ENCODE measurements at places on chromosomes 11 and 22.

DNA sequence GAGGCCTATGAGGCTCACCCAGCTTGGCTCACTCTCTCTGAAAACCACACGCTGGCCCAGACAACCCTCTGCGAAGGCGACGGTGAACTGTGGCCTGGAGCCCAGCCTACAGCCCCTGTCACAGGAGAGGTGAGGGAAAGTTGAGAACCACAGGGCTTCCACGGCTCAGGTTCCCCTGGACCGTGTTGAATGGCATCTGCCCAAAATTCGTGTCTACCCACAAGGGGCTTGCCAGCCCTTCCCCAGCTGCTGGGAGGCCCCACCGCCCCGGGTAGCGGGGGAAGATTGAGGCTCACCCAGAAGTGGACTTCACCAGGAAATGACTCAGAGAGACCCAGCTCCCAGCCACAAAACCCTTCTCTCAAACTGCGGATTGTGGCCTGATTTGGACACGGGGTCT lies 197.1 kb downstream of the CTTN start:
- DNase-seq, result no peak
- peaks cover 2% of the 10 kb centered on the region for H3K4me1 ChIP-seq
- H3K36me3 ChIP-seq, result no peaks in the 10 kb centered on the region
- no peak overlapping the region for H3K27ac ChIP-seq
- H3K27me3 ChIP-seq, result no peaks in the 10 kb centered on the region

- no peak overlapping the region for H3K4me3 ChIP-seq
- H3K4me1 ChIP-seq, result no peaks in the 10 kb centered on the region
- H3K27me3 ChIP-seq, result no peaks in the 10 kb centered on the region
- no peaks in the 10 kb centered on the region for H3K36me3 ChIP-seq
- peak; percentile 22 for DNase-seq
Observed at GRCh38 chr11:116224154-116224888, 548.5 kb downstream of the BUD13 start.

DNA sequence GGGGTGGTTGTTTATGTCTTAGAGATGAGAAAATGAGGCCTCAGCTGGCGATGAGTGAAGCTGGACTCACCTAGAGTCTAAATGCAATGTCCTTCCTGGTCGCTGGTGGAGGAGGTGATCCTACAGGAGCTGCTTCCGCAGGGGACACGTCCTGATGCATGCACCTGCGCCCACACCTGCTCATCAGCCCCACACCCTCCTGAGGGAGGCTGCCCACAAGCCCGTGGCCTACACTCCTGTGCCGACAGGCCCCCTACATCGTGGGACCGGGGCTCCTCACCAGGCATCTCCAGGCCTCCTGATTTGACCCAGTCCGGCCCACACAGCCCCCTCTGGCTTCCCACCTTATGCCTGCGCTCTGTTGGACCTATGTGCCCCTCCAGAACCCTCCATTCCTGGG lies 857.2 kb downstream of the TBC1D22A start:
- no peak for DNase-seq
- H3K4me1 ChIP-seq, result no peaks in the 10 kb centered on the region
- H3K27ac ChIP-seq, result no peak overlapping the region
- H3K4me3 ChIP-seq, result no peak overlapping the region

GRCh38 chr11:39288011-39288410 lies 2171.4 kb downstream of the LRRC4C start:
- no peak for DNase-seq
- no peaks in the 10 kb centered on the region for H3K36me3 ChIP-seq
- no peaks in the 10 kb centered on the region for H3K4me1 ChIP-seq
- H3K27ac ChIP-seq, result no peak overlapping the region

DNA sequence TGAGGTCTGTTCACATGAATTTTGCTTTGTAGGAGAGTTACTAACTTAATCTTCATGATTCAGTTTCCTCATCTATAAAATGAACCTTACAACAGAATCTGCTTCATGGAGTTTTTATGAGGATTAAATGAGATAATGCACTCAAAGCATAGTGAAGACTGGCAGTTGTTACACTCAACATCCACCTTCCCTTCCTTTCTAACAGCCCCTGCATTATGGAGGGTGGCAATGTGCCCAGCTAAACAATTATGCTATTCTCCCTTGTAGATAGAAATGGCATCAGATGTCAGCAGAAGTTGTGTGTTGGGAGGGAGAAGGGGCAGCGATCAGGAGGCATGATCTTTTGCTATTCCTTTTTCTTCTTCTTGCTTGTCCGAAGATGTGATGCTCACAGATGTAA lies 6.5 kb downstream of the POU2AF1 start:
- H3K27me3 ChIP-seq, result no peaks in the 10 kb centered on the region
- DNase-seq, result no peak
- no peaks in the 10 kb centered on the region for H3K36me3 ChIP-seq
- H3K27ac ChIP-seq, result no peak overlapping the region
- peaks cover 6% of the 10 kb centered on the region for H3K4me1 ChIP-seq

GRCh38 chr11:74703211-74703610 lies 28.0 kb downstream of the CHRDL2 start:
- no peak overlapping the region for H3K27ac ChIP-seq
- H3K4me3 ChIP-seq, result no peak overlapping the region
- no peaks in the 10 kb centered on the region for H3K4me1 ChIP-seq

GRCh38 chr11:4436411-4436810 lies 12.7 kb upstream of the OR52K2 start:
- no peaks in the 10 kb centered on the region for H3K27me3 ChIP-seq
- no peak overlapping the region for H3K4me3 ChIP-seq
- no peak for DNase-seq
- no peaks in the 10 kb centered on the region for H3K4me1 ChIP-seq

DNA sequence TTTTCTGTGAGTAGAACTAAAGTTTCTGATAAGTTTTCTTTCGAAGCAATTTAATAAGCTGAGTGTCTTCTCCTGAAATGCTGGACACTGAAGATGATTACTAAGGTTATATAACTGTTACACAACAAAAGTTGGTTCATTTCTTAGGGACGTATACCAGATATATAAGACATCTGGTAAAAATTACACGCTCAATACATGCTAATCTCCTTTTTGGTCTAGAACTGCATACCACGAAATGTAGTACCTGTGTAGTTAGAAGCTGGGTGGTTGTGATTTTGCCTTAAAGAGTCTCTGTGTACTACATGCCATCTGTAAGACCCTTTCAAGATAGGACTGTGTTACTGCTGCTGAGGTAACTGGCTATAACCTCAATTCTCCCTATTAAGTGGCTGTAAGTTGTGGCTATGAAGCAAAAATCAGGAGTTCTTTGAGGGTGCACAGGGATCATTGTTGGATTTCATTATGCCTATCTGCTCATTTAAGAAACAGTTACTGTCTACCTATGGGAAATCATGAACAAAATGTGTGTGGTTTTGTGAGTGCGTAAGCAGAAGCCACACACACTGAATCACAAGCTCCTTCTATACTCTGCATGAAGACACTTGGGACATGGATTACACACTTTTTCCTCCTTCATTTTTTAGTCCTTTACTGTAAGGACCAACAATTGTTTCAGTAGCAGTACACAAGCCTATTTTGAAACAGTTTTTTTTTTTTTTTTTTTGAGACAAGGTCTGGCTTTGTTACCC lies 195.9 kb downstream of the SWAP70 start:
- H3K36me3 ChIP-seq, result peaks cover 4% of the 10 kb centered on the region
- no peak overlapping the region for H3K27ac ChIP-seq
- DNase-seq, result no peak
- no peaks in the 10 kb centered on the region for H3K27me3 ChIP-seq

DNA sequence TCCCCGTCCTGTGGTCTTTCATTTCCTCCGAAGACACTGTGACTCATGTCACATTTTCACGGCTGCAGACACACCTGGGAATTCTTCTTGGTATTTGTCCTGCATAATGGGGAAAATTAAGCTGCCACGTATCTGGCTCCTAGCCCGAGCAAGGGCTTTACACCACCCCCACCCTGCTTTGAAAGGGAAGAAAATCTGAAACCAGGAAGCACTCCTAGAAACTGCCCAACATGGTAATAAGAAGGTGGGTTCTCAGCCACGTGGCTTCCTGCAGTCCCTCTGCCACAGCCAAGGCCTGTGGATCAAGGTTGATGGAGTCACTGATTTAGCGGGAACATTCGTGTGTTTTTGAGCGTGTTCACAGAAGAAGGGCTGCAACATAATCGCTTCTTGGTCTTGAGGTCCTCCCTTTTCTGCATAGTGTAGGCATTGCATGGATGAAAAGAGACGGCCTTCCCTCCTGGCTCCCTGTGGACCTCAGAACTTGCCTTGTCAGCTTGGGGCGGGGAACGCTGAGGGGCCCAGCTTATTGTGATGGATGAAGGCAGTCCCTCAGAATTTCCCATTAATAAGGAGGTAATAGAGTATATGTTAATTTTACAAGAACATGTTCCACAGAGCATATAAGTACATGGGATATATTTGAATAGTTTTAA lies 292.0 kb downstream of the NTM start:
- no peaks in the 10 kb centered on the region for H3K27me3 ChIP-seq
- peaks cover 21% of the 10 kb centered on the region for H3K4me1 ChIP-seq
- H3K36me3 ChIP-seq, result no peaks in the 10 kb centered on the region
- no peak overlapping the region for H3K4me3 ChIP-seq
- H3K27ac ChIP-seq, result no peak overlapping the region

DNA sequence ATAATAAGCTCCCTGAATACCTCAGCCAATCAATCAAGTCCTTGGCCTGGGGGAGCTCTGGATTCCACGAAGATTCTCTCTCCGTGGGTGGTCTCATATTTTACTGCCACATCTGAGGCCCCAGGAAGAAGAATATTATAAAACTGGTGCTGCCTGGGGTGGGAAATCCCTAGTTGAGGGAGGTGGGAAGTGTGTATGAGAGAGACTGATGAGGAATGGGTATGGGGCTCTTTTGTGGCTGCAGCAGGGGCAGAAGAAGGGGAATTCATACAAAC lies 71.5 kb downstream of the SYN3 start:
- H3K27ac ChIP-seq, result no peak overlapping the region
- no peaks in the 10 kb centered on the region for H3K36me3 ChIP-seq
- no peak overlapping the region for H3K4me3 ChIP-seq
- no peaks in the 10 kb centered on the region for H3K27me3 ChIP-seq

GRCh38 chr11:35376613-35377012 lies 42.7 kb downstream of the SLC1A2 start:
- H3K36me3 ChIP-seq, result no peaks in the 10 kb centered on the region
- no peak overlapping the region for H3K27ac ChIP-seq
- H3K27me3 ChIP-seq, result no peaks in the 10 kb centered on the region

DNA sequence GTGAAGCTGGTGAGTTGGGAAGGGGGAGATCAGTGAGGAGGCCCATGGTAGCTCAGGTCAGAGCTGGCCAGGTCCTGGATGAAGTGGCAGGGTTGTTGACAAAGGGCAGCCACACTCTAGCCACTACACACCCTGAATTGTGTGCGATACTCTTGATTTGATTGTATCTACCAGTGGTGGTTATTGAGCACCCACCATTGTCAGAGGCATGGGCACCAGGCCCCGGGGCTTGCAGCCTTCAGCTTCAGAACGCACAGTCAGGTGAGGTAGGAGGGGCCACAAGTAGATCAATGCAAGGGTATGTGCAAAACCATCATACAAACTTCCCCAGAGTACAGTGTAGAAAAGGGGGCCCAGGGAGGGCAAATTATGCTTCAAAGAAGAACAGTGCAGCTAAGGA lies 38.1 kb downstream of the MICAL2 start:
- no peak overlapping the region for H3K4me3 ChIP-seq
- no peak overlapping the region for H3K27ac ChIP-seq
- DNase-seq, result no peak
- H3K27me3 ChIP-seq, result no peaks in the 10 kb centered on the region
- H3K4me1 ChIP-seq, result peaks cover 66% of the 10 kb centered on the region
